ENCODE measurements at places on chromosomes 16 and 17.

DNA sequence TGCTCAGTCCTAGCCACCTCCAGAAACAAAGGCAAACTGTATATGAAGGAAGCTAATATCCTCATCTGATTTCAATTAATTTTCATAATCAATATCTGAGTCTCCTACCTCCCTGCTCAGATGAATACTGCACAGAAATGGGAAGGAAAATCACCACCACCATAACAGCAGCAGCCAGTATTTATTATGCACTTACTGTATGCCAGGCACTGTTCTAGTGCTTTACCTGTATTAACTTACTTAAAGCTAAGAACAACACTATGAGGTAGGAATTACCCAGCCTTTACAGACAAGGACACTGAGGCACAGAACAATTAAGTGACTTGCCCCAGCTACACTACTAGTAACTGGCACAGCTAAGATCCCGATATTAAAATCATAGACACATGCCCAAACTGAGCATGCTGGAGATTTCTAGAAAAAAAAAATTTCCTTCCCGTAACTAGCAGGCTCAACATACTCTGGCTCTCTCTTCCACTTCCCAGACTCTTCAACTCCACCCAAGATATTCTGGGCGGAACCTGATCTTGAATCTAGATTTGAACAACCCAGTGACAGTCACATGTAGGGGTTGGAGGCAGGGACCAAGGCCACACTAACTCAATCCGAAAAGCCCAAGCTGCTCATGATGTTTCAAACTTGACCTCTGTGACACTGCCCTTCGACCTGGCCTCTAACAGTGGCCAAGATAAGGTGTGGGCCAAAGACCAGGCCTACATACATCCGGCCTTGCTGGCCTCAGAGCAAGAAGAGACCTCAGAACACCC is 3.9 kb downstream of the TRIM25 start:
- ATAC-seq = no peak

GRCh38 chr17:68103148-68103547 is 67.6 kb downstream of the KPNA2 start:
- ATAC-seq = no peak

DNA sequence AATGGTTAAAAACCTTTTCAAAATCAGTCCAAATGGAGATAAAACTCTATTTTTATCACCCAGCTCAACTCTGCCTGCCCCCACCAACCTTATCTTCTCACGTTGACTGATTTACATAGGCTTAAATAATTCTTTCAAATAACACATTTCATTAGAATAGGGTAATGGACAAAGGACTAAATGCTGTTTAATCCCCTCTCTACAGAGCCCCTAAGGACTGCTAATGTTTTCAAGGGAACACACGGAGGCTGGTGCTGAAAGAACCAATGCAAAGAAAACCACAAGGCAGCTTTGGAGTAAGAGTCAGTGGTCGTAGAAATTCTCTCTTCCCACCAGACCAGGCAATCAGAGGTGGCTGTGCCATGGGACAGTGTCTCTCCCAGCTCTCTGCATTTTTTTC is 445.7 kb upstream of the MAF start:
- no peak for ATAC-seq

GRCh38 chr17:49146620-49147306 is 14.2 kb downstream of the B4GALNT2 start:
- no peak for ATAC-seq

DNA sequence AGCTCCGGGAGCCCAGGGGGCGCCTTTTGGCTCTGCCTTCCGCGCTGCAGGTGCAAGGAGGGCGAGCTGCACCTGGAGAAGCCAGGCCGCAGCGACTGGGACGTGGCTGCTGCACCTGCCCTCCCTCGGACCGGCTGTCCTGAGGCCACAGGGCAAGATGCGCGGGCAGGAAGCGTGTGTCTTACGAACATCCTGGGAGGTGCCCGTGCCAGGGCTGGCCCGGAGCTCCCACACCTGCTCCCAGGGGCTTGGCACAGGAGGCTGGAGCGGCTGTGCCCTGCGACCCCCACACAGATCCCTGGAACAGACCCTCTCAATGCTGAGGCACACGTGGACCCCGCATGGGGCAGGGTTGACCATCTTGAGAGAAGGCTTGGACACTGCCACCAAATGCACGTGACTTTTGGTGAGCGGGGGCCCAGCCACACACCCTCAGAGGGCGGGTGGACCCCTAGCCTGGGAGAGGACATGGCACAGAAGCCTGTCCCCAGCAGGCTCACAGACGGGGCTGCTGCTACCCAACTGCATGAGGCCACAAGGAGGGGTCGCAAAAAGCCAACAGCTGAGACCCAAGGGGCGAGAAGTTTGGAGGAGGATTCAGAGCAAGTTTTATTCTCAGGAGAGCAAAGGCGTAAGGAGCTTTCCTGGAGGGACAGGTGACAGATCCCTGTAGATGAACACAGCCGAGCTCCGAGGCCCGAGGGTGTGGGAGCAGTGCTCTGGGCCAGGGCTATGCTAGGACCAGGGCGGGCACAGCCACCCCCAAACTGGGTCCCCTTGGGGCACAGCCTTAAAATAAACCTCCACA is 11.4 kb downstream of the NDUFAF8 start:
- no peak for ATAC-seq

DNA sequence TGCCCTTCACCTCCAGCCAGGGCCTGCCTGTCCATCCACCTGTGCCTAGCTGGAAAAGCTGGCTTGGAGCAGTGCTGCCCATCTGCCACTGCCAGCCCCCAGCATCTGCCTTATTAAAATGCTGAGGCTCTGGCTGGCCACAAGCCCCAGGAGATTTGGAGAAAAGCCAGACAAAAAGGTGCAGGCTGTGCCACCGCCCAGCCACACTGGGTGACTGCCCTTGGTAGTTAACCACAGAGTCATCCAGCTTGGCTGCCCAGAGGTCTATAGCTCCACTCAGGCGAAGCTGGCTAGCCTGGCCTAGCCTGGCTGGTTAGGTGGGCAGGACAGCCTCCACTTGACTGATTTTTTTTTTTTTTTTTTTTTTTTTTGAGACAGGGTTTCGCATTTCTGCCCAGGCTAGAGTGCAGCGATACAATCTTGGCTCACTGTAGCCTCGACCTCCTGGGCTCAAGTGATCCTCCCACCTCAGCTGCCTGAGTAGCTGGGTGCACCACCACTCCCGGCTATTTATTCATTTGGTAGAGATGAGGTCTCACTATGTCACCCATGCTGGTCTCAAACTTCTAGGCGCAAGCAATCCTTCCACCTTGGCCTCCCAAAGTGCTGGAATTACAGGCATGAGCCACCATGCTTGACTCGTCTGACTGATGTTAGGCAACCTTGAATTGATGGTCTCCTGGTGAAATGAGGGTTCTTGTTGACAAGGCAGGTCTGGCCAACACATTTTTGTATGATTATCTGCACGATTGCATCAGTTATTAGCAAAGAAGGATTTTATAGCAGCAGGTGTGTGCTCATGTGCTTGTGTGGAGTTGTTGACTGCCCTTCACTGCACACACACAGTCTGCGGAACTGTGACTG is 103.8 kb downstream of the RAB11FIP4 start:
- ATAC-seq = no peak

GRCh38 chr17:44604116-44604761 is 47.0 kb downstream of the FZD2 start:
- ATAC-seq = no peak

DNA sequence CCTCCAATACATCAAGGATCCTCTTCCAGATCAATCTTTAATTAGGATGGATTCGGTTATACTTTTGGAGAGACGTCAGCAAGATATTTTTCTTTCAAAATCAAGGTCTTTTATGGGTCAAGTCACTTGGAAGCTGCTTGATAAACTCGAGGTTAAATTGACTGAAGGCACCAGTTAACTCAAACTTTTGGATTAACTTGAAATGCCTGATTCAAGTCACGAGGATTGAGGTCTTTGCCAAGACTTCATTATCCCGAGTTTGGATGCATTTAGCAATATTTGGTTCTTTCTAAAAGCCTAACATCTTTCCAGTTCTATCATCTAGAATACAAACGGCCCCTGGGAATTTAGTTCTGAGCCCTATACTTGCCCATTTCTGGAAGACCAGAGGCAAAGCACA is 82.9 kb downstream of the MYH11 start:
- no peak for ATAC-seq

GRCh38 chr17:74325743-74326379 is at the start of gene KIF19:
Gene KIF19, plus strand, starts transcription at chr17:74326226. Its CDS starts 124 bp downstream, at chr17:74326350.
- peak; percentile 96 for ATAC-seq

- ATAC-seq = no peak
Observed at GRCh38 chr17:78294356-78294755, 62.9 kb downstream of the TMEM235 start.
